HFFc6 (cell line): ENCODE measurements at places on chromosomes 1 and 21. TPM values are rescaled to one million over a fixed set of nuclear protein-coding genes. Genes with fewer than 3 reads are reported as not detected.

CELA3B gene
- not detected in 3 replicates for total RNA-seq

PROK1 gene
- not detected in 3 replicates for total RNA-seq

CFHR1 gene
- 0.26 TPM in 1 of 3 replicates, not detected in the others for total RNA-seq

DMRTA2 gene
- total RNA-seq: not detected in 3 replicates

SLC16A4 gene
- total RNA-seq: 12.8 to 22.6 TPM (median 17.3 TPM) in 3 replicates
